ENCODE measurements at places on chromosomes 1 and 21. TPM values are rescaled to one million over a fixed set of nuclear protein-coding genes. Genes with fewer than 3 reads are reported as not detected.

The SHISAL2A gene
- total RNA-seq: not detected

The CD1B gene
- total RNA-seq: not detected

The CCSAP gene
- total RNA-seq: 4.4 TPM

The ADAMTS5 gene
- total RNA-seq: 0.06 TPM

The KCNT2 gene
- 0.13 TPM for total RNA-seq

The CHD5 gene
- total RNA-seq: under 0.01 TPM

The NBPF4 gene
- total RNA-seq: not detected

The MGST3 gene
- total RNA-seq: 155 TPM

The INKA2 gene
- total RNA-seq: 13.7 TPM

The IFI6 gene
- 87.9 TPM for total RNA-seq

The S100A14 gene
- not detected for total RNA-seq

The CRNN gene
- total RNA-seq: not detected

The MYBPH gene
- total RNA-seq: not detected

The ZFP69 gene
- total RNA-seq: 2.4 TPM

The TMEM269 gene
- total RNA-seq: not detected

The CAPN8 gene
- total RNA-seq: not detected

The NFASC gene
- total RNA-seq: 0.06 TPM

The SPAG17 gene
- total RNA-seq: 0.06 TPM

The ESRRG gene
- not detected for total RNA-seq

The ASAP3 gene
- 10.8 TPM for total RNA-seq

The KLHDC8A gene
- total RNA-seq: not detected

The FMN2 gene
- 0.49 TPM for total RNA-seq

The IL20 gene
- not detected for total RNA-seq

The C1orf105 gene
- not detected for total RNA-seq

The DNAJC8 gene
- total RNA-seq: 48.7 TPM

The CLDN17 gene
- total RNA-seq: not detected

The GUCA2A gene
- not detected for total RNA-seq

The UTP25 gene
- 3.7 TPM for total RNA-seq

The KCNAB2 gene
- total RNA-seq: 1.6 TPM

The KRTAP12-2 gene
- not detected for total RNA-seq

The CFHR3 gene
- total RNA-seq: not detected

The HCRTR1 gene
- total RNA-seq: 0.65 TPM
